ENCODE measurements at places on chromosomes 7 and 10. TPM values are rescaled to one million over a fixed set of nuclear protein-coding genes. Genes with fewer than 3 reads are reported as not detected.
A peak's percentile ranks its signal among the peaks of the same experiment; 100 is the strongest.

MEST gene
- 195 TPM for total RNA-seq

MSRB2 gene
- total RNA-seq, result 27.1 TPM

WNT8B gene
- total RNA-seq, result 0.15 TPM

PTPRZ1 gene
- total RNA-seq, result 4.0 TPM

DNA sequence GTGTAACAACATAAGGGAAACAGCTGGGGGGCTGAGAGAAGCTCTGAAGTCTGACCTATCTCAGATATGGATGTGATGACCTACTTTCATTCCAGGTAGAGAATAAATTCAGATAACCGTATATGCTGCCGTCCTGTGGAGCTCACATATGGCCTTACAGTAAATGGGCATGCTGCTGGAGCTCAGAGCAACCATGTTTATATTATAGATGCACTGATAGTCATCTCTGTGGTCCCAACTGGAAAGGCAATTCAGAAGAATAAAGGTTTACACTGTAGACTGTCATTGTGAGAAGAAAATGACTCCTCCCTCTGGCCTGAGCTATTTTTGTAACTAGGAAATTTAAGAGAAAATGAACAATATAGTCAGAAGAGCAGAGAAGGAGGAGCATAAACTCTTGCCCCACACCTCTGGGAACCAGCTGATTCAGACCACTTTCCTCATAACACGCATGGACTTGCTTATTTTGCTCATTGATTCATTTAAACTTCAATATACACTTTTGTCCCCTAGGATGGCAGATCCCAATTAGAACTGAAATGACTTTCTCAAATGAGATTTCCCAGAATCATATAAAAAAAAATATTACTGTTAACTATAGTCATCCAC is 69.9 kb upstream of the NXPH1 start:
- H3K4me3 ChIP-seq, result no peak overlapping the region
- H3K36me3 ChIP-seq, result no peaks in the 10 kb centered on the region
- no peak overlapping the region for H3K27ac ChIP-seq

GRCh38 chr10:46523119-46523961 is 33.1 kb downstream of the GPRIN2 start:
- H3K27ac ChIP-seq, result no peak overlapping the region
- peaks cover 20% of the 10 kb centered on the region for H3K4me1 ChIP-seq
- no peak for DNase-seq
- H3K27me3 ChIP-seq, result no peaks in the 10 kb centered on the region
- no peaks in the 10 kb centered on the region for H3K36me3 ChIP-seq

- H3K4me1 ChIP-seq, result peaks cover 3% of the 10 kb centered on the region
- H3K4me3 ChIP-seq, result no peak overlapping the region
- DNase-seq, result no peak
- no peaks in the 10 kb centered on the region for H3K36me3 ChIP-seq
These were observed 1.4 kb upstream of the TSPAN15 start for GRCh38 chr10:69449841-69450240.

GRCh38 chr10:129934196-129934925 is 29.7 kb downstream of the EBF3 start:
- H3K36me3 ChIP-seq, result no peaks in the 10 kb centered on the region
- DNase-seq, result no peak
- no peaks in the 10 kb centered on the region for H3K4me1 ChIP-seq
- H3K4me3 ChIP-seq, result no peak overlapping the region
- no peak overlapping the region for H3K27ac ChIP-seq

DNA sequence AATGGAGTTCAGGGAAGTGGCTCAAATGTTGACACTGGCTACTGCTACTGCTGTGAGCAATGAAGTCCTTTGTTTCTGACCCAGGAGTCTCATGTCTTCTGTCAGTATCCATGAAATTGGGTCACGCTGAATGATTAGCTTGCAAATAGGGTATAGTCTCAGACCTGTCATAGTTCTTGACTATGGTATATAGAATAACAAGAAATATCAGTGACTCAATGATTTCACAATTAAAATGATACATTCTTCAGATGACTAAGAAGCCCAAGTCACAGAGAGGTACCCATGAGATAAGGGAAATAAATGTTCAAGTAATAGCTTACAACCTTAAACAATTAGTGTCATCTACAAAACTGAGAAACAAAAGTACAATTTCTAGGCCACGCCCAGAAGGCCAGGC is 89.3 kb downstream of the LYZL2 start:
- H3K4me3 ChIP-seq, result no peak overlapping the region
- no peaks in the 10 kb centered on the region for H3K36me3 ChIP-seq
- H3K27me3 ChIP-seq, result no peaks in the 10 kb centered on the region

DNA sequence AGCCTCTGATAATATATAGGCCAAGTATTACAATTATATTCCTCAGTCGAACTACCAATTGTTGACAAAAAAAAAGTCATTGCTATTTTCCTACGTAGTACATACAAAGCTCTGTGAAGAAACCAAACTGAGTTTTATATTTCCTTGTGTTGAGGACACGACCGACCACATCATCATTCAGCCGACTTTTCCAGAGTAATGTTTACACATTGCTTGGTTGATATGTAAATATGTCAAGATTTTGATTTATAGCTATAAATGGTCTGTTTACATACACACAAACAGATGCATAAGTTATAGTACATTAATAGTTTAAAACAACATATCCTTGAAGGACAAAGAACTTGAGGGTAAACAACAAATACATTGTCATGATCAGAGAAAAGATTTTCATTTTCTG is 121.5 kb downstream of the CRPPA start:
- no peaks in the 10 kb centered on the region for H3K27me3 ChIP-seq
- H3K27ac ChIP-seq, result no peak overlapping the region
- H3K4me3 ChIP-seq, result no peak overlapping the region
- DNase-seq, result peak; percentile 78

GRCh38 chr10:30114881-30115625 is 55.7 kb upstream of the JCAD start:
- H3K27ac ChIP-seq, result no peak overlapping the region
- DNase-seq, result peak; percentile 43
- no peak overlapping the region for H3K4me3 ChIP-seq
- H3K36me3 ChIP-seq, result no peaks in the 10 kb centered on the region
- no peaks in the 10 kb centered on the region for H3K27me3 ChIP-seq
- no peaks in the 10 kb centered on the region for H3K4me1 ChIP-seq

Data from lung (tissue), 17 donors.